A673 (cell line): ENCODE measurements at places on chromosomes 13 and 19. TPM values are rescaled to one million over a fixed set of nuclear protein-coding genes. Genes with fewer than 3 reads are reported as not detected.

DNA sequence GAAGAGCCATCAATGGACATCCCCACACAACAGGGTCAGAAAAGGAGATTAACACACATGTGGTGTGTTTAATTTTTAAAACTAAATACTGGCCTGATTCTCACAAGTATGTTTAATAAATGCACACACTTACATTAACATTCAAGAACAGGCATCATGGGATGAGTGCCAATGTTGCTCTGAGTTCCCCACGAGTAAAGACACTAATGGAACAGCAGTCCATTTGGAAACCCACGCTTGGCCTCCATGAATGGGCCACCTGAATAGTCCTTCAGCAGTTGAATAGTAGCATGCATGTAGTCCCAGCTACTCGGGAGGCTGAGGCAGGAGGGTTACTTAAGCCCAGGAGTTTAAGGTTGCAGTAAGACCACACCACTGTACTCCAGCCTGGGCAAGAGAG is 195.2 kb upstream of the IPO5 start:
- DNase-seq, result no peak

- DNase-seq, result no peak
Measured at GRCh38 chr13:68369739-68370138, 1139.6 kb upstream of the PCDH9 start.

ATP4A gene
- total RNA-seq, result not detected in 2 replicates

- DNase-seq, result no peak
Measured at GRCh38 chr19:48638831-48639381, 1.7 kb upstream of the DBP start.

DNA sequence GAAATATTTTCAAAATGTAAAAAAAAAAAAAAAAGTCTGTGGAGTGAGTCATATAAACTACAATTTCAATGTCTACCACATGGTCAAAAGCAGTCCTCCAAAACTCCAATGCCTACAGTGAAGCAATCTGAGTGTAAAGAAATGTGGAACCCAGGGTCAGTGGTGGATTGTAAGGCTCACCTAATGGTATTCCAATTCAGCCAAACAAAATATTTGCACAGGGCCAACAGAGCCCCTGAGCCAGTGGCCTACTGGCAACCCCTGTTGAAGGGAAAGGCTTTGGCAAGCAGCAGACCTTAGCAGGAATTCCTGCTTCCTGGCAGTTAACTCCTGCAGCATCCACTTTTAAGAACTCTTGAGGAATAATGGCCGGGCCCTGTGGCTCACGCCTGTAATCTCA is 3.4 kb downstream of the DNMT1 start:
- DNase-seq, result no peak

GRCh38 chr19:28641395-28641794 is 571.6 kb downstream of the UQCRFS1 start:
- no peak for DNase-seq

DNA sequence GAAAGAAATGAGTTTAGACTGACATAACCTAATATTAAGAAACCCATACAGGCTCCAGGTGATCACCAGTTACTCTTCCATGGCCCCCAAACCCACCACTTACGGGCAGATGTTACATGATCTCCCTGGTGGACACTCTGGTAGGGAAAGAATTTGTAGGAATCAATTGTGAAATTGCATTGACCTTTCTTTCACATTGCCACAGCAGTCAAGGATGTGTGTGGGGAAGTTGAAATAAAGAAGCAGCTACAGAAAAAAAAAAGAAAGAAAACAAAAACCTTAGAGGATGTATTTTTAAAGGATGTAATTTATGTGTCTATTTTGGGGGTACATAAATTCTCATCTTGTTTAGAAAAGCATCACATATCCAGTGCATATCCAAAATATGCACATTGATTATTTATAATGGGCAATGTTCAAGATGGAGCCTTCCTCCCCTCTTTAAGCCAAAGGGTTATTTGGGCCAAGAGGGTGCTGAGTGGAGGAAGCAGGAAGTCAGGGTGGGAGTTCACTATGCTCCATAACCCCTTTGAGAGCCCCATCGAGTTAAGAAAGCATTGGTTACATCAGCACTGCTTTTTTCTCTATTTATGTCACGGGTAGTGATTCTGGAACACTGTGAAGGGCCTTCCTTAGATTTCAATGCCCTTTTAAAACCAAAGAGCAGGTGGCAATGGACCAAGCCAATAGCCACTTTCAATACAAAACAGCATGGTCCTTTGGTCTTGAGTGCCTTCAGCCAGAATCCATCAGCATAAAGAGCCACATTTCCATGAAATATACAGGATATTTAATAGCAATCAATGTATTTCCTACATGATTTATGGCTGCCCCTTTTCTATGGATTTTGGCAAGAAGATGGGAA is 169.6 kb downstream of the LACC1 start:
- DNase-seq, result no peak

GRCh38 chr19:6838062-6838655 is 49.2 kb upstream of the ADGRE1 start:
- DNase-seq, result no peak

GJB2 gene
- not detected in 2 replicates for total RNA-seq

GRCh38 chr13:76942363-76942762 is 5.9 kb upstream of the ACOD1 start:
- no peak for DNase-seq

- no peak for DNase-seq
Measured at GRCh38 chr19:14467816-14468215, 7.3 kb downstream of the PTGER1 start.

- DNase-seq, result no peak
Measured at GRCh38 chr19:12641456-12641855, 25.1 kb downstream of the MAN2B1 start.
